Activated CD4-positive, alpha-beta T cell treated with anti-CD3 and anti-CD28 coated beads, Interleukin-2, amount 50 U/mL, for 24 hours (primary cell): ENCODE measurements at places on chromosomes 12 and 14.

GRCh38 chr14:105067140-105067968 is 2.1 kb upstream of the GPR132 start:
- DNase-seq, result peak; percentile 60

DNA sequence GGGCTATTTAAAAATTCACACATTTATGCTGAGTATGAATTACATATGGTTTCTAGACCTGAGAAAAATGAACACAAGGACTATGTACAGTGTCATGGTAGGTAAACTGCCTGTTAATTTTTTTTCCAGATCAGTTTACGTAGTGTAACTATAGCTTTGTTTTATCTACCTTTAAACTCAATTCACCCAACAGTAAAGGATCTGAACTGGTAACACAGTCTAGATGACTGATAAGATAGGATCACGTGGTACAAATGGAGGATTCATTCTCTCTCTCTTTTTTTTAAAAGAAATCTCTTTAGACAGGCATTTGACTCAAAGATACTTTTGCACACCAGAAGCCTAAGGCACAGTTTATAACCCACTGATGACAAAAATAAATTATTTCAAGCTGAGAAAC is 130.8 kb upstream of the ATP2B1 start:
- DNase-seq, result no peak

GRCh38 chr12:13163868-13164635 is 32.5 kb upstream of the EMP1 start:
- DNase-seq, result no peak

DNA sequence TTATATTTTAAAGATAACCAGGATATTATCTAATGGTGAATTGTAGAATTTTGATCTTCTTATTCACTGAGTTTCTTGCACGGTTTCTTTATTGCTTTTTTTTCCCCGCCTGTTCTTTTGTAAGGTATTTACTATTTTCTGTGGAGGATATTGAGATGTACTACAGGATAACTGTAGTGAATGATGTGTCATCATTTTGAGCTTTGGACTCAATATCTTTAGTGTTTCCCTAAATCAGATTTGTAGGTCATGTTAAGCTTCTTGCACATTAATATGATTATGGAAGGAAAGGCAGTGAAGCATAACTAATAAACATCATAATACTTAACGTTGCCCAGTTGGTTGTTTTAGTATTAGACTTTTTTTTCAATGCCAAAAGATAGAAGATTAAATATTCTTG is 81.4 kb downstream of the FBXO33 start:
- no peak for DNase-seq

GRCh38 chr14:91019673-91020072 is 40.8 kb downstream of the RPS6KA5 start:
- DNase-seq, result no peak

- DNase-seq, result no peak
Observed at GRCh38 chr14:35565871-35566464, 32.0 kb downstream of the INSM2 start.

DNA sequence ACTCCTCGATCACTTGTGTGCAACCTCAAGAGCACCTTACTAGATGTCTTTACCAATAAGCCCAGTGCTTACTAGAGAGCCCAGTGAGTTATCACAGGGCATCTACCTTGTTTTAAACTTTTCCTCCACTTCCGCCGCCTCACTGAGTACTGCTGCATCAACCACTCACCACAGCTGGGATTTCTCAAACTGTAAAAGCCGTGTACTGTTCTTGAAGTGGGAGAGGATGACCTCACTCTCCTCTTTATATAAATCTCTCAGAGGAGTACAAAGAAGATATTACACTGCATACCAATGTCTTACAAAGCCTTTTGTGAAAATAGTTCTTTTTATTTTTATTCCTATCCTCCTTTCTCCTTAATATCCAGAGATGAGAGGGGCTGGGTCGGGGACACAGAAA is 94.1 kb downstream of the PLCZ1 start:
- DNase-seq, result no peak

GRCh38 chr14:65287264-65288131 is 125.0 kb upstream of the FUT8 start:
- DNase-seq, result peak; percentile 48
